ENCODE measurements at places on chromosomes 7 and 10. TPM values are rescaled to one million over a fixed set of nuclear protein-coding genes. Genes with fewer than 3 reads are reported as not detected.

Gene OGDHL
- total RNA-seq = not detected

Gene SCIN
- 3.9 TPM for total RNA-seq

Gene RAMP3
- 49.2 TPM for total RNA-seq

Gene DNAJC2
- total RNA-seq = 27.9 TPM

DNA sequence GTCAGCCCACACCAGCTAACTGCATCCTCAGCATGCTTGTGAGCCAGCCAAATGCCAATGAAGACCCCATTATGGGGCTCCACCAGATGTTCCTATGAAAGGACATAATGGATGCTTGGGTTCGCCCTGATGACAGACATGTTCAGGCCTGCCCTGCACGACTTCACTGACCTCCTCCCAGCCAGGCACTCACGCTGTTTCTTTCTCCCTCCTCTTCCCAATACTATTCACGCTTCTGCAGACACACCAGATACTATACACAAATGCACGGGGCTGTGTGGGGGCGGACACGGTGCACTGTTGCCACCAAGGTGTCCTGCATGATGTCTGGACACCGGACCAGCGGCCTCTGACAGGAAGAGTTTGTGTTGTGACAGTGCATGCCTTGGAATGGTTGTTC lies 284.2 kb downstream of the PRPF18 start:
- no peak for DNase-seq

Gene PRPS1L1
- not detected for total RNA-seq
